ENCODE measurements at places on chromosomes 2 and 18.

GRCh38 chr2:229170171-229170570 lies 100.9 kb downstream of the PID1 start:
- no peak for DNase-seq

GRCh38 chr2:191756761-191757160 lies 78.8 kb downstream of the NABP1 start:
- DNase-seq = no peak

GRCh38 chr2:52064234-52064633 lies 1032.3 kb upstream of the NRXN1 start:
- DNase-seq = no peak

- DNase-seq = no peak
These were observed 5.8 kb upstream of the CCDC88A start for GRCh38 chr2:55425431-55425831.

GRCh38 chr2:56299171-56299691 lies 115.4 kb downstream of the CCDC85A start:
- DNase-seq = no peak

GRCh38 chr2:107931412-107931811 lies 54.9 kb upstream of the SLC5A7 start:
- DNase-seq = no peak

DNA sequence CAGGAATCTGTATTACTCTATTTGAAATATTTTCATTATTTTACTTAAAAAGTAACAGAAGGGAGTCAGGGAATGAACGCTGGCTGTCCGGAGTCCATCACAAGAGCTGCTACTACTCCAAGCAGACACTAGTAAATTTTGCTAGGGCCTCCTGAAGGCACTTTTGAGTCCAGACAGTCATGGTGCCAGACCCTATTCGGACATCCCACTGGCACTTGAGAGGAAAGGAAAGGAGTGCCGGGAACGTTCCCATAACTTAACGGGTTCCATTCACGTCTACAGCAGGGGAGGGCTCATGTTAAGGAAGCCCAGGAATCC lies 563 bp upstream of the GMCL1 start:
- DNase-seq = no peak

DNA sequence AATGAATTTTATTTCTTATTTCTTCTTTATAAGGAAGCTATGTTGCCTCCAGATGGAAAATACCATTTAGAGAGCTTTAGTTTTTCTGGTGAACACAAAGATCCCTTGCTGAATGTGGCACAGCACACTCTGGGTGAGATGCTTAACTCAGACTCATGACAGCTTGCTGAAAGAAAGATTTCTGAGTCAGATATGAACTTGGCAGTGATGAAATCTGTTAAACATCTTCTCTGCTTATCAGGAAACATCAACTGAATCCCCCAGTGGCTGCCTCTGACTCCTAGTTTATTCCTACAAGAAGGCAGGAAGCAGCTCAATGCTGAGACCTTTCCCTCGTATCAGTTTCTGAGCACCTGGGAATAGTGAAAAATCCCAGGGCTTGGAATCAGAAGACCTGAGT lies 162.8 kb downstream of the OSR1 start:
- no peak for DNase-seq

- no peak for DNase-seq
These were observed 26.3 kb downstream of the GPR55 start for GRCh38 chr2:230898713-230899091.

GRCh38 chr2:46504685-46505471 lies 25.5 kb downstream of the TMEM247 start:
- DNase-seq = no peak

GRCh38 chr2:168184681-168185513 lies 62.5 kb downstream of the STK39 start:
- DNase-seq = no peak

- DNase-seq = no peak
These were observed 109.1 kb downstream of the MCFD2 start for GRCh38 chr2:46806526-46806925.

GRCh38 chr2:102120261-102120660 lies 22.3 kb upstream of the IL1R1 start:
- DNase-seq = no peak

DNA sequence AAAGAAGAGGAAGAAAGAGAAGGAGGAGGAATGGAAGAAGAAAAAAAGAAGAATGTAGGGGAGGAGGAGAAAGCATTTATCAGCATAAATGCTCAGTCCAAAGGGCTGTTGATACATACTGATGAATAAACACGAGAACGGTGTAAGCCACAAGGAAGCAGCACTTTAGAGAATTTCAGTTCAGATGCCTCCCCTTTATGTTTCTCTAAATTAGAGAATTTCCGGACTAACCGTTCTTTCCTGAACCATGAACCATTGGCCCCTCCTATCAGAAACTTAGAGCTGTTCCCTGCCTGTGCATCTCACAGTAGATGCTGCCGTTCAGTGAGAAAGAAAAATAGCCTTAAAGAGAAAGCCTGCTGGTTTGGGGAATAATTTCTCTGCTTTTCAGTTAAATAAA lies 49.2 kb upstream of the TUBA3D start:
- DNase-seq = no peak

DNA sequence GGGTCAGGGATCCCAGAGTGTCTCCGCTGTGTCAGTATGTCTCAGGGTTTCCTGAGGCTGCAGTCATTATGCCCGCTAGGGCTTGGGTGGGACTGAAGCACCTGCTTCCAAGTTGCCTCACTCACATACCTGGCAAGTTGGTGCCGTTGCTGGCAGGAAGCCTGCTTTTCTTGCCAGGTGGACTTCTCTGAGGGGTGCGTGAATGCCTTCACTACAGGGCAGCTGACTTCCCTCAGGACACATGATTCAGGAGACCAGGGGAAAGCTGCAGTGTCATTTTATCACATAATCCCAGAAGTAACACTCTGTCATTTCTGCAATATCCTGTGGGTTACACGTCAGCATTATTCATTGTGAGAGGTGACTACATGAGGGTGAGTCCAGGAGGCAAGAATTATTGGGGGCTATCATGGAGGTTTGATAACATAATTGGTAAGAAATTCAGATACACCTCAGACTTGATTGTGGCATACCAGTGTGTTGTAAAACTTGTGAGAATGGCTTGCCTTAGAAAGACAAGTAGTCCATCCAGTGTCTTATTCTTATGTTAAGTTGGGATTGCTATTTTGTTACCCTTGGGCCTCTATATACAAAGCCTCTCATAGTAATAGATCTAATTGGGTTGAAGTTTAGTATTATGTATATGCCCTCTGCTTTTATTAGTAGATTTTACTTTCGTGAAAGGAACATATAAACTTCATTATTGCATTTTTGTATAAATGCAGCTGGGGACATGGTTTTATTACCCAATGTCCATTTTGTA lies 44.1 kb downstream of the NEDD4L start:
- no peak for DNase-seq

DNA sequence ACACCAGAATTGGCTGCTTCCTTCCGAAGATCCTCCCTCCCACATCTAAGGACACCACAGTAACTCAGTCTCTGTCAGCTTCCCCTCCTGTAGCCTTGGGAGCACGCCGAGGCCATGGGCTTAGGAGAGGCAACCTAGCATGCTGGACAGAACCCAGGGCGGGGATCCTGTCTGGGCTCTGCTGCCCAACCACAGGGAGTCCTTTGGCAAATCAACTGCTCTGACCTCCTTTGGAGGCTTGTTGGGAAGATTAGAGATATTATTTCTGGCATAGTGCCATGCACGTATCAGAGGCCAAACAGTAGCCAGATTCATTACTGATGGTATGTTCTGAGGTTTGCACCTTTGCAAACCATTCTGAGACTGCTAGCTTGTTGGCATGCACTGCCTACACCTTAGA lies 262.7 kb upstream of the EPAS1 start:
- DNase-seq = no peak

DNA sequence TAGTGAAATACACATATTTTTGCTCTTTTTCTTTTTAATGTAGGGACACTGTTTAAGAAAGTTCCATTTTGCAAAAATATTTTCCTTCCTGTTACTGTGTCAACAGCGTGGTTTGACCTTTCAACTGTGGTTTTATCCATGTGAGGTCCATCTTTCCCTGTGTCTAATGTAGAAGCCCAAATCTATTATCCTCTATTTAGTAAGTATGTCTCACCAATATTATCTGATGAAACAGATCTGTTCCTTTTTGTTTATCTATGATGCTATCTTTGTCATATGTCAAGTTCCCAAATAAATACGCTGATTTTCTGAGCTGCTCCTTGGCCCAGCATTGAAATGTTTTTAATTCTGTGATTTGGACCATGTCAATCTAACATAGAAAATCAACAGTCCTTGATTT lies 3.5 kb upstream of the ARHGAP15 start:
- no peak for DNase-seq

DNA sequence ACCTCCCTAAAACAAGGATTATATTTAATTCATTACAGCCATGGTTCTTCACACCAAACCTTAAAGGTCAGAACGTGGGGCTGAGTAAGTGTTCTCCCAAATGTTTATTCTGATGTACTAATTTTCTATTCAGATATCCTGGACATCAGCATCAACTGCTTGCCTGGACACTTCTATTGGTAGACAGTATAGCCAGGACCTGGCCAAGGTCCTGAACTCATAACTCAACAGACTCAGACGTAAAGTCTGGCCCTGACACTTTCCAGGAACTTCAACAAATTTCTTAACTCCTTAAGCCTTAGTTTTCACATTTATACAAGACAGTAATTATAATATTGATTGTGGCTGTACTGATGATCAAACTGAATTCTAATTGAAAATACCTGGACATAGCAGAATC lies 89.1 kb downstream of the AKAIN1 start:
- no peak for DNase-seq

DNA sequence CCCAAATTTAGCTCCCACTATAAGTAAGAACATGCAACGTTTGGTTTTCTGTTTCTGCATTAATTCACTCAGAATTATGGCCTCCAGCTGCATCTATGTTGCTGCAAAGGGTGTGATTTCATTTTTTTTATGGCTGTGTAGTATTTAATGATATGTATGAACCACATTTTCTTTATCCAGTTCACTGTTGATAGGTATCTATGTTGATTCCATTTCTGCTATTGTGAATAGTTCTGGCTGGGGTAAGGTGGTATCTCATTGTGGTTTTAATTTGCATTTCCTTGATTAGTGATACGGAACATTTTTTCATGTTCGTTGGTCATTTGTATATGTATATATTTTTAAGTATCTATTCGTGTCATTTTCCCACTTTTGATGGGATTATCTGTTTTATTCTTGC lies 674.3 kb downstream of the NUP35 start:
- DNase-seq = no peak

- DNase-seq = no peak
These were observed 68.5 kb downstream of the KLF7 start for GRCh38 chr2:207097278-207097677.

DNA sequence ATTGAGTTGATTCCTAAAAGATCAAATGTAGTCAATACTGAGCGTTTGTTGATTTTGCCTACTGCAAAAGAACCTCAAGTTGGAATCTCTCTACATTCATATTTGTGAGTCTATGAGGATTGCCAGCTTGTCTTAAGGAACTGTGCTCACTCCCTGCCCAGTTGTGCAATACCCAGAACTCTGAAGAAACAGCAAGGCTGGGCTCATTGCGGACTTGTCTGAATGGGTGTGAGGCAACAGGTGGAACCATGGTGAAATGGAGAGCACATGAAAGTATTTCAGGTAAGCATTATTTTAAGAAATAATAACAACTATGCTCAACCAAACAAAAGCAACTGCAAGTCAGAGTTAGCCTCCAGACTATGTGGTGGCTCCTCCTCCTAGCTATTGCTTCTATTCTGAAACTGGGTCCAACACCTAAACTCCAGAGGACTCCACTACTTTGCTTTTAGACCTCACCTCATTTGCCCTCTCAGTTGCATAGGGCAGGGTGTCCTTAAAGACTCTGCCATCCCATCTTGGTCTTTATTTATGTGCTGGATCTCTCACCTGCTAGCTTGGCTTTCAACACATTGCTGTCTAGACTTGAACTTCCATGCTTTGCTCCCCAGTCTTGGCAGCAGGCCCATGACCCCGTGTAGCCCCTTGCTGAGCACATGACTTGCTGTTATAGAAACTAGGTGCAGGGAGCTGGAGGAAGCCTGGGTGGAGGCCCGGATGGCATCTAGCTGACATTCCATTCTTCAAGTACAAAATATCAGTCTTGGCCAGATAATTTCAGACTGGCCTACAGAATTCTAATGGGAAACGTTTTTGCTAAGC lies 94.8 kb upstream of the ARL5A start:
- DNase-seq = no peak

DNA sequence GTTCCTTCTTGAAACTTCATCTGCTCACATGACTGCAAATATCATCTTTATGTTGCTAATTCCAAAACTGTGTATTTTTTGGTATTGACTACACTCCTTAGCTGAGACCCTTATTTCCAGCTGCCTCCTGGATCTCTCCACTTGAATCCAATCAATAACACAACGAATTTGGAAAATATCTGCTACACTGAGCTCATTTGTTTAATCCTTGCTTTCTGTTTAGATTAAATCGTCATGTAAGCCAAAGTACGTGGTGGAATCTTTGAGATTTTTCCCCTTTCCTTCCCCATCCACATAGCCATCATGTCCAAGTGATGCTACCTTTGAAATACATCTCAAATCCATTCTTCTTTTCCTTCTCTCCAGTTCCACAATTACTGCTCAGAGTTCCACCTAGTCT lies 15.6 kb downstream of the OTX1 start:
- no peak for DNase-seq

GRCh38 chr2:17719562-17720371 lies 33.8 kb downstream of the SMC6 start:
- no peak for DNase-seq

DNA sequence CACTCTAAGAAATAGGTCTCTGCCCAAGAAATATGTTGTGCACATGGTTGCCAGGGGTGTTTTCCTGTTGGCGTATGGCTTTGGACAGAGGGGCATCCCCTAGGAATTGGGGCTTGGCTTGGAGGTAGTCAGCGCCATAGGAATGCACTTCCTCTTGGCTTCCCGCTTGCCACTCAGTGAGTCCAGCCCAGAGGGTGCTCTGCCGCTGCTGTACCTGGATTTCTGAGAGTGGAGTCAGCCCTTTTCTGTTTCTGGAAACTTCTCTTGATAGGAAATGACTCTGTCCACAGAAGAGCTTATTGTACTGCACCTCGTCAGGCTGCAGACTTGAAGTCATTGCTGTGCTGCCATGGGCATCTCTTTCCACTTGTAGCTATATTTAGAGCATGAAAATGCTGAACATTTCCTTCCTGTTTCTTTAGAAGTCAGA lies 116.7 kb upstream of the MGAT5 start:
- no peak for DNase-seq

GRCh38 chr18:22226801-22227200 lies 57.4 kb downstream of the GATA6 start:
- no peak for DNase-seq

- DNase-seq = no peak
These were observed 483.3 kb downstream of the PLCL1 start for GRCh38 chr2:198287706-198288105.

GRCh38 chr2:85642725-85643124 lies 25.3 kb downstream of the SFTPB start:
- no peak for DNase-seq
